RPMI7951 (cell line): ENCODE measurements at places on chromosomes 1 and 21. TPM values are rescaled to one million over a fixed set of nuclear protein-coding genes. Genes with fewer than 3 reads are reported as not detected.
A peak's percentile ranks its signal among the peaks of the same experiment; 100 is the strongest.

The C1orf115 gene
- 0.72 and 0.88 TPM in 2 replicates for total RNA-seq

The DNAJC28 gene
- total RNA-seq: 2.0 and 2.6 TPM in 2 replicates

GRCh38 chr1:50354813-50355212, 68.4 kb downstream of the DMRTA2 start:
- DNase-seq: no peak

DNA sequence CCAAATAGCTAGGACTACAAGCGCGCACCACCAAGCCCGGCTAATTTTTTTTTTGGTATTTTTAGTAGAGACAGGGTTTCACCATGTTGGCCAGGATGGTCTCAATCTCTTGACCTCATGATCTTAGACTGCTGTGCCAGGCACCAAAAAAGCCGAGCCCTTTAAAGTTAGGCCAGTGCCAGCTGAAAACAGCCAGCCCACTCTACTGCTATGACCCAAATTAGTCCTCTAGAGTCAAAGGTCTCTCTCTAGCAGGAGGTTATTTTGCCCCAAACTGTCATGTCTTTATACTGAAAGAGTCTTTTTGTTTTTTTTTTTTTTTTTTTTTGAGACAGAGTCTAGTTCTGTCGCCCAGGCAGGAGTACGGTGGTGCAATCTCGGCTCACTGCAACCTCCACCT, 9.7 kb upstream of the HHIPL2 start:
- no peak for DNase-seq

GRCh38 chr1:1623631-1624442, 8.1 kb upstream of the MMP23B start:
- DNase-seq: no peak

GRCh38 chr21:34272321-34272720, 91.5 kb upstream of the KCNE2 start:
- no peak for DNase-seq

The GNG4 gene
- 2.0 and 2.4 TPM in 2 replicates for total RNA-seq

The HORMAD1 gene
- total RNA-seq: not detected in 2 replicates

DNA sequence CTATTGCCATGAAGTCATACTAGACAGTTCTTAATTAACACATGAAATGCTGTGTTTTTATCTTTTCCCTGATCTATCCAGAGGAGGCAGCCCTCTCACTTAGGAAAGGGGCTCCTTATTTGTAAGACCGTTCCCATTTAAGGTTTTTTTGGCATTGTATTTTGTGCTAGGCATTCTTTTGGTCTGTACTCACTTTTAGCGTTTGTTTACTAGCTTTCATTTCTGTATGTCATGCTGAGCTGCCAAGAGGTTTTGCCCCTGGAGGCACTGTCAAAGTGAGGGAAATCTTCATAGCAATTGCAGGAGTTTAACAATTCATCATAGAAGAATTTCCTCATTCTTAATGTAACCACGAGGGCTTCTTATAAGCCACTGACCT, 59.5 kb downstream of the MTR start:
- peak; percentile 73 for DNase-seq

DNA sequence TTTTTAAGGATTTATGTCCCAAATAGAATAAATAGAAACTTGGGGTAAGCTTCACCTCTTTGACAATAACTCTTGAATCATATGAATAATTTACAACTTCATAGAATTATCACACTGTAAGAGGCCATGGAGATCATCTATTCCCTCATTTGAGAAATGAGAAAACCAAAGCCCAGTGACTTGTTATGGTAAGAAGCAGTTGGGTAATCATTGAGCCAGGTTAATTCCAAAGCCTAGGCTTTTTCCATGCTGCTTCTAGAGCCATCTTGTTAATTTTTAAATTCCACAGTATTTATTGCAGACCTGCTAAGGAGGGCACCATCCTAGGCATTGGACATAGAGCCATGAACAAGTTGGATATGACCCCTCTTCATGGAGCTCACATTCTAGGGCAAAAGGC, 160.5 kb downstream of the CDC7 start:
- no peak for DNase-seq

The NBPF10 gene
- 0.49 and 0.84 TPM in 2 replicates for total RNA-seq

DNA sequence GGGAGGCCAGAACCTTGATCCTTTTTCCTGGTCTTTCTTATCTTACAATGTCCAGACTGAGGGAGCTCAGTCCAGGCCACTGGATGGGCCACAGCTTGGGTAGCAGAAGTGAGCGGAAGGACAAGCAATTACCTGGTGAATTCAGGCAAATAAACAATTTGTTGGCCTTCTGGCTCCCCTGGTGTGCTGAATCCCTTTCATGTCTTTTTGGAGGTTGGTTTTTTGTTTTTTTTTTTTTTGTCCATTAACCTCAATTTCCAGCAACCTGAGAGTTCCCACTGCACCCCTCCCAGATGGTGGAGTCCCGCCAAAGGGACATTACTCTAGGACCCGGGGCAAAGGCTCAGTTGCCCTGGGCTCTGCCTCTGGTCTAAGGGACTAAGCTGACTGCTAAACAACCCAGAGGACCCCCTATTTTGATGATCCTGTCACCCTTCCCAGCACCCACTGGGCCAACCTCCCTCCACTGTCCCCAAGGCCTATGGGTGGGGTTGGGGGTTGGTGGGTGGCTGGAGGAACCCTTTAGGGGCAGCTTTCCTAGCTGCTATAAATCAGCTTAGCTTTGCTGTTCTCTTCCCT, 85.5 kb downstream of the KCND3 start:
- no peak for DNase-seq

DNA sequence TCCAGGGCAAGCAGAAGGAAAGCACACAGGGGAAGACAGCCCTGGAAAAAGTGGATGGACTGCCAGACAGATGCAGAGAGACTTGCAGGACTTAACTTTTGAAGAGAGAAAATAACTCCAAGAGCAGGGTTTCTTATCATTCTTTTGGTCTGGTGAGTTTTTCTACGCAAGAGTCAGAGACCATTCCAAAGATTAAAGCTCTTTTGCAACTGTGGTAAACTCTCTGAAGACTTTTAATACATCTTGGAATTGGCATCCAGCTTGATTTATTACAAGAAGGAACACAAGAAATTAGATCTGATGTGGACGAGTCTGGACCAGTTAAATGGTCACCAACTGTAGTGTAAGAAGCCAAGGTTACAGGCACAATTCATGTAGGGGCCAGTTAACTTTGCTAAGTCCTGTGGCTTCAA, 153.4 kb downstream of the SIPA1L2 start:
- peak; percentile 48 for DNase-seq

GRCh38 chr1:53478502-53478818, 19.3 kb downstream of the DMRTB1 start:
- no peak for DNase-seq

DNA sequence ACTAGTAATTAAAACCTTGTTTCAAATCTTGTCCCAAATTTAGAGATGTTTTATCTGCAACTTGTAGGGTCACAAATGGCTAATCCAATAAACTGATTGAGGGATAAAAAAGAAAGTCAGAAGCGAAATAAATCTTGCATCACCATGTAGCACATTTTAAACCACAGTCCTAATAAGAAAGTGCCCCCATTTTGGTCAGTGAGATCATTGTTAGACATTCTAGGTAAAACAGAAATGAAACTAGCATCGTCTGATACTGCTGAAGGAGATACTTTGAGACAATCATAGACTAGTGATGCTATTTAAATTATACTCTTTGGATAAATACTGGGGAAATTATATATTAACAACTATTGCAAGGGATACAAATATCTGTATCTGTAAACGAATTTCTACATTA, 247.9 kb downstream of the AMY1C start:
- DNase-seq: no peak

DNA sequence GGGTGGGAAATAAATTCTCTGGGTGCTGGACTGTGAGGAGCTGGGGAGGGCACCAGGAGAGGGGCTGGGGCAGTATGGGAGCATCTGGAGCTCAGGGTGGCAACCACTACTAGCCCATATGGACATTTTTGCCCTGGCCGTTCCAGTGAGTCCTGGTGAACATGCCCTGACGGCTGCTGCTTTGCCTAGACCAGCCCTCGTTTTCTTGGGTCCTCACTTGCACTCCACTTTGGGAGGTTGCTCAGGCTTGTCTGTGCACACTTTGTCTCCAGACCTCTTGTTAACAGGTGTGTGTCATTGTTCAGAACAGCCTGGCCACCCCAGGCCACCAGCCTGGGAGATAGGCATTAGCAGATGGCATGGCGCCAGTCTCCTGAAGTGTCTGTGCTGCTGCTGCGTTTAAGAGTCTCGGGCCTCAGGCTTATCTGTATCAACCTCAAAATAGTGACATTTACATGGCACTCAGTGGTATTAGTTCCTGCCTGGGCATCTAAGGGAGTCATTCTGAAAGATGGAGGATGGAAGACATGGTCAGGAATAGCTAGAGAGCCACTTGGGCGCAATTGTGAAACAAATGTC, 190.5 kb downstream of the PTPRU start:
- DNase-seq: no peak
